ENCODE measurements at places on chromosomes 16 and 17.
A peak's percentile ranks its signal among the peaks of the same experiment; 100 is the strongest.

GRCh38 chr17:3033741-3034577 is 29.4 kb downstream of the OR1D5 start:
- DNase-seq = no peak

GRCh38 chr17:794876-795275 is 12.7 kb downstream of the MRM3 start:
- peak; percentile 33 for DNase-seq

GRCh38 chr16:89410794-89411309 is 79.5 kb downstream of the ANKRD11 start:
- no peak for DNase-seq

DNA sequence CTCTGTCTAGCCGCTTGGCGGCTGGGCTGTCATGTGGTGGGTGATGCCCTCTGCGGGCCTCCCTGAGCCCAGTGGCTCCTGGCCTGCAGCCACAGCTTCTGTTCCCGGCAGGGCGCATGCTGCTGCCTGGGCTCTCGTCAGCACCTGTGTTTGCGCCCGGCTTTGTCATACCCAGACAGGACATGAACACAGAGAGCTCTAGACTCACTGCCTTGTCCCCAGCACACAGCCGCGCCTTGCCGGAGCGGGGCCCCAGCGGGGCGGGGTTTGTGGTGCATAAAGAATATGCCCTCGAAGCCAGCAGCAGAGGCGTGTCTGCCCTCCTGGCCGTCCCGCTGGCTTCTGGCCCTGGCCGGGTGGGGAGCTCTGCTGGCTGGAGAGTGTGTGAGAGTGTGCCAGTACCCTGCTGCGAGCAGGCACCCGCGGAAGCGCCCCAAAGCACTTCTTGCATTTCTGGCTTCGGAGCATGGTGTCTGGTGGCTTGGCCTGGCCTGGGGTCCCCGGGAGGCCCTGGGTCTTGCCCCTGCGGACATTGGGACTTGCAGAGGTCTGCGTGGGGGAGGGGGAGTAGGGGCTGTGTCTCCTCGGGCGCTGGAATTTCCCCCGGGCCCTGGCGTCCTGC is 14.4 kb downstream of the ASPSCR1 start:
- DNase-seq = no peak

DNA sequence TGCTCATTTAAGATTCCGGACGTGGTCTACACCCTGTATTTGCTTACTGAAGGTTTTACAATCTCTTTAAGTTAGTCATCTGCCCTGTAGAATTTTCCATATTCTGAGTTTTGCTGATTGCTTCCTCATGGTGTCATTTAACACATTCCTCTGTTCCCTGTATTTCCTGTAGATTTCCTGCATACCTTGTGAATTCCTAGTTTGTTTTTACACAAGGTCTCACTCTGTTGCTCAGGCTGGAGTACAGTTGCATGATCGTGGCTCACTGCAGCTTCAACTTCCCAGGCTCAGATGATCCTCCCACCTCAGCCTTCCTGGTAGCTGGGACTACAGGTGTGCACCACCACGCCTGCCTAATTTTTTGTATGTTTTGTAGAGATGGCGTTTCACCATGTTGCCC is 66.8 kb downstream of the CMIP start:
- DNase-seq = no peak

- DNase-seq = peak; percentile 85
Measured at GRCh38 chr17:43398724-43399595, at the start of gene ARL4D. Gene ARL4D (plus strand): TSS chr17:43398993. CDS start chr17:43399733, 740 bp downstream.

DNA sequence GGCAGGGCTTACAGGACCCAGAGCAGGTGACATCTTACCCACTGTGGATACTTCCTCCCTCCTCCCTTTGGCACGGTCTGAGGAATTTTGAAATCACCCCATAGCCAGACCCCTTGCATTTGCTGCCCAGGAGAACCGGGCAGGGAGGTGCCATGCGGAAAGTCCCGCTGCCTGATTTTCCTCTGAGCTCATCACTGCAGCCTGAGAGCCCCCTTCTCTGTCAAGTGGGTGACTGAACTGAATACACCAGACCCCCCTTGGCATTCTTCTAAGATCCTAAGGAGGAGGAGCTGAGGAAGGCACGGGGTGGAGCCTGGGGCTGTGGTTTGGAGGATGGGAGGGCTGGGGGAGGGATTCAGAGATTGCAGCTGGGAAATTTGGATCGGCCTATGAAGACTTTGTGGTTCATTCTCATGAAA is 173.4 kb downstream of the RAB11FIP4 start:
- no peak for DNase-seq

- no peak for DNase-seq
Measured at GRCh38 chr16:47045459-47045858, 72.0 kb upstream of the DNAJA2 start.

- DNase-seq = no peak
Measured at GRCh38 chr17:40306395-40306794, 2.6 kb upstream of the RARA start.

- DNase-seq = peak; percentile 62
Measured at GRCh38 chr17:75345514-75346167, 56.4 kb upstream of the SLC25A19 start.

DNA sequence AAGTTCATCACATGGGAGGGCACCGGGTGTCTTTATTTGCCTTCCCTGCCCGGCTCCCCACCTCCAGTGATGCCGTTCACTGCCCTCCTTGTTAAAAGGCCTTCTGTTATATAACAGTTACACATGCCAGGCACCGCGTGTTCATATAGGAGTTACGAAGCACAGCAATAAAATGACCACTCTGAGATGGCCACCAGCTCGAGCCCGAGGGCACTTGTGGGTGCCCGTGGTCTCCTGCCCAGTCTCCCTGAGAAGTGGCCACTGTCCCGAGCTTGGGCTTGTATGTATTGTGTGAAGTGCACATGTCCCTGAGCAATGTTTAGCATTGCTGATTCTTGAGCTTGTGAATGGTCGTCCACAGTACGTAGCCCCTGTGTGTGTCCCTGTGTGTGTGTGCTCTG is 355.6 kb downstream of the SEC14L1 start:
- DNase-seq = peak; percentile 9

DNA sequence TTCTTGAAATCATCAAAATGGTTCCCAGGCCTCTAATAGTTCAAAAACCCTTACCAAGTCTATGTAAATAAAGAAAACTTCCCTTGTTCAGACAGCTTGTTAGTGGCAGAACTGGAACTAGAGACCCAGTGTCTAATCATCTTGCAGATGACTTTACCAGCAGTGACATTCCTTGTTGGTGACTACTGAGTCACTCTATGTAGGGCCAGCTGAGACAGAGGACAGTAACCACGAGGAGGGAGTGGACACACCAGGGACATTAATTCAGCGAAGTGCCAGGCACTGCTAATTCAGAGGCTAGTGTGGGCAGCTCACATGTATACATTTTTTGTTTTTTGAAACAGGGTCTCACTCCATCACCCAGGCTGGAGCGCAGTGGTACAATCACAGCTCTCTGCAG is 6.1 kb upstream of the HEATR3 start:
- DNase-seq = no peak

DNA sequence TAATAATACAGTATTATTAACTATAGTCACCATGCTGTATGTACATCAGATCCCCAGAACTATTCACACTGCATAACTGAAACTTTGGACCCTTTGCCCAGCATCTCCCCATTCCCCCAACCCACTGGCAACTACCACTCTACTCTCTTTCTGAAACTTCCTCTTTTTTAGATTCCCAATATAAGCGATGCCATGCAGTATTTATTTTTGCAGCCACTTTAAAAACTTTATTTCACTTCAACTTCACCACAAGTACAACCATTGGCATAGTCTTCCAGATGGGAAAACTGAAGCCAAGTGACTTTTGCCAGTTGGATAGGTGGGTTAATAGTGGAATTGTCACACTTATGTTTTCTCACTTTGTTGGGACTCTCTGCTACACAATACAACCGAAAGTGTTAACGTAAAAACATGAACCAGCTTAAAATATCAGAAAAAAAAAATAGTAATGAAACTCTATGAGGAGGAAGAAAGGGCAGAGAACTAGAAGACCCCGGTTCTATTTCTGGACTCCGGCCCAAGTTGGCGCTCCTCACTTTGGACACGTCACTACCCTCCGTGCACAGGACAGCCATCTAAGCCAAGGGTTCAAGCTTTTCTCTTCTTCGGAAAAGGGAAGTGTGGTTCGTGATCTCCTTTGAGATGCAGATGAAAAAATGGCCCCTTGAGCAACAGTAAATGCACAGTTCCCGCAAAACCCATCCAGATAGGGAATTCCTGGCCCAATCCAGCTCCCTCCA is 743 bp downstream of the SHCBP1 start:
- no peak for DNase-seq

DNA sequence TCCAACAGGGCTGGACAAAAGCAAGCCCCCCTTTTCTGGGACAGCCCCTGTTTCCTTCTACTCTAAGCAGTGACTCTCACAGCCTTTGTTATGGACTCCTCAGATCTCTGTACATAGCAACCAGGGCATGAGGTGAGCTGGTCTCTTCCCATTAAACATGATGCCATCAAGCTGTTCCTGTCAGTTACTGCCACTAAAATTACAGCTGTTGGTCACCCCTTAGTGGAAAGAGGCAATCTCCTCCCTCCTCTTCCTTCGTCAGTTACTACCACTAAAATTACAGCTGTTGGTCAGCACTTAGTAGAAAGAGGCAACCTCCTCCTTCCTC is 95.2 kb upstream of the SMIM36 start:
- DNase-seq = no peak

DNA sequence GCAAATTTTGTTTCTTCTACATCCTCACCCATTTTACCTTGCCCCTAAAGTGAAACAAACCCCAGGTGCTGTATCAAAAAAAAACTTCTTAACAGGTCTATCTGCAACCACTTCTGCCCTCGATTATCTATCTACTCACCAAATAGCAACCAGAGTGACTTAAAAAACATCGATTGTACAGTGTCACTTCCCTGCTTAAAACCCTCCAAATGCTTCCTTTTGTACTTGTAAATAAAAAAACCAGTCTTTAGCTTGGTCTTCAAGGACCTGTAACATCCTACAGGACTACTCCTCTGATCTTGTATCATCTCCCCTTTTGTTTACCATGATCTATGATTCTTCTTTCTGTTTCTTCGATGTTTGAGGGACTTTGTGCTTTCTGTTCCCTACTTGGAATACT is 82.7 kb upstream of the CORO6 start:
- no peak for DNase-seq

Data from CD4-positive, alpha-beta T cell treated with Interleukin-15 for 1 hour (primary cell).